RCC 7860 (cell line): ENCODE measurements at places on chromosomes 13 and 19.
A peak's percentile ranks its signal among the peaks of the same experiment; 100 is the strongest.

GRCh38 chr19:44142059-44142433 is 692 bp downstream of the ZNF234 start:
- no peak for DNase-seq

DNA sequence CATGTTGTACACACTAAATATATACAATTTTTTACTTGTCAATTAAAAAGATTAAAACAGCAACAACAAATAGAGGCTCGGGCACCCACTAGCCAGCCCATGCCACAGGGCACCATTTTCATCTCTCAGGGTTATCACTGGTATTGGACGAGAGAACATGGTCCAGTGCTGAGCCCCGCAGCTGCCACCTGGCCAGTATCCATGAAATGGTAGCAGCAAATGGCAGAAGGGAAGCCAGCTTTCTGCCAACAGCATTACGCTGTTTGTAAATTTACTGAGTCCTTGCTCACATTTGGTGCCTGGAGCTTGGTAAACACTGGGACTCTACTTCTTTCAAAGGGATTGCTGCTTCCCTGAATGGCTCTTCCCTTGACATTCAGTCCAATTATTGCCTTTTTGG is 87.9 kb upstream of the WASF3 start:
- no peak for DNase-seq

DNA sequence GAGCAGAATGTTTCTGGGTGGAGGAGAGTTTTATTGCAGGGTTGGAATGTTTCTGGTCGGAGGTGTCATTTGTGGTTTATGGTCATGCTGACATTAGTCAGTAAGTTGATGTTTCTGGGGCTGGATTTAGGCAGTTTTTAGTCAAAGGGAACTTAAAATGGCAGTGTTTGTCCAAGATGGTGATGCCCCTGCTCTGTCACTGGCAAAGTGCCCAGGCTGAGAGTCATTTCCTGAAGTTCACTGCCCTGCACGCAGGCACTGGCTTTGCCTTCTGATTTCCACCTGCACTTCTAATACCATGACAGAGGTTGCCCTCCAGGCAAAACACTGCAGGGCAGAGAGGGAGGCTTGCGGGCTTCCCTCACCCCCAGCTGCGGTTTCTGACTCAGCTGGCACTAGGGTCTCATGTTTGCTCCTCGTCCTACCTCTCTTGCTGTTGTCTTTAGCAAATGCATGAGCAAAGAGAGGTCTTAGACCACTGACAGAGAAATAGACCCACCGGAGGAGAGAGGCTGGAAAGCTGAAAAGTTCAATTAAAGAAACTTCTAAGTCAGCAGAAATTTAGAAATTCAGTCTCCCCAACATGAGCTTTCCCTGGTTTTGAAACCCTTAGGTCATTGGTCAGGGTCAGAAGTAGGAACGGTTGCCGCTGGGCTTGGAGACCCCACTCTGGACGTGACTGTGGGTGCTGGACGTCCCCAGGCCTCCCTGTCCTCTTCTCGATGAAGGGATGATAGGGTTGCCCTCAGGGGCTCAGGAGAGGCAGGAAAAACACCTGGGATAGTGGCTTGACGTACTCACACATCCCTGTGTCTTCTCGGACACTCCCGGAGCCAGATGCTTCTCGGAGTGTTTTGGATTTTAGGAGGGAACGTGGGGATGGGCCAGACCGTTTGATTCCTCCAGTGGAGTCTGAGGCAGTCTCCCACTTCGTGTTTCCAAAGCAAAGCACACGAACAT is 26.3 kb downstream of the TMEM255B start:
- DNase-seq: peak; percentile 89

DNA sequence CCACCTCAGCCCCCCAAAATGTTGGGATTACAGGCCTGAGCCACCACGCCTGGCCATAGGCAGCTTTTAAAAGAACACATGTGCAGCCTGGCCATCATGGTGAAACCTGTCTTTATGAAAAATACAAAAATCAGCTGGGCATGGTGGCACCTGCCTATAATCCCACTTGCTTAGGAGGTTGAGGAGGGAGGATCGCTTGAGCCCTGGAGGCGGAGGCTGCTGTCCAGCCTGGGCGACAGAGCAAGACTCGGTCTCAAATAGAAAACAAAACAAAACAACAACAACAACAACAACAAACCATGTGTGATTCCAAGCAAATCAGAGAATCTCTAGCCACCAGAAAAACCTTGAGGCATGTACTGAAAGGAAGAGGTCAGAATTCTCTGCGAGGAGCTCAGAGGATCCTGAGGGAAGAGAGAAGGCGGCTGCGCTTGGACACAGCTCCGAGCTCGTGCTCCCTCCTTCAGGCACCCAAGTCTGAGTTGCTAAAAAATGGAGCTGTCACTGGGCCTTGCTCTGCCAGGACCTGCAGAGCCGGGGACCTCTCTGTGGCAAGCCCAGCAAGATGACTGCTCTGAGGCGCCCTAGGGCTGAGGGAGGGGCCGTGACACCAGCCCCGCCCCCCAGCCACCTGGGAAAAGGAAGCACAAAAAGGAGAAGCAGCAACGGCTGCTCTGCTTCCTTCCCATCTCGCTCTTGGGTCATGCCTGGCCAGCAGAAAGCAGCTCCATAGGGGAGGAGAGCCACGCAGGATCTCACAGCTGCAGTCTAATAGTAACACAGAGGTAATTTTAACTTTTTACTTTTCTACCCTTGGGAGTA is at the start of gene ARL11:
ARL11 (plus strand) TSS at position 677 of the 822 bp plus-strand sequence. CDS start 1,941 bp downstream, outside the sequence.
- DNase-seq: no peak

DNA sequence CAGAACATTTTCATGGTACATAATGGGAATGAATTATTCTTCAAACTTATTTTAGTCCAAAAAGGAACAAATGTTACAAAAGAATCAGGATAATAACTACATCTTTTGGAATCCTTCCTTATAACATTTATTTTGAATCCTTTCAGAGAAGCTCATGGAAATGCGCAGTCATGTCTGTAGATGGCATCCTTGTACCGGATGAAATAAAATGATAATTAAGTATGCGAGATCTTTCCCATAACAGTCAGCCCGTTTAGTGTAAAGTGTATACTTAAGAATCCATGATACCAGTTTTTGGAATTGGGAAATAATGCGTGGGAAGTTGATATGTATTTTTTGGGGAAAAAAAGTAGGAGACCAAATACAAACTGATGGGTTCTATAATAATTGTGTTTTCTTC is 418.8 kb downstream of the GPC5 start:
- DNase-seq: no peak

GRCh38 chr19:5115771-5116202 is 146.9 kb downstream of the KDM4B start:
- DNase-seq: no peak

- DNase-seq: no peak
Observed at GRCh38 chr13:75704194-75704926, 68.2 kb downstream of the LMO7 start.

DNA sequence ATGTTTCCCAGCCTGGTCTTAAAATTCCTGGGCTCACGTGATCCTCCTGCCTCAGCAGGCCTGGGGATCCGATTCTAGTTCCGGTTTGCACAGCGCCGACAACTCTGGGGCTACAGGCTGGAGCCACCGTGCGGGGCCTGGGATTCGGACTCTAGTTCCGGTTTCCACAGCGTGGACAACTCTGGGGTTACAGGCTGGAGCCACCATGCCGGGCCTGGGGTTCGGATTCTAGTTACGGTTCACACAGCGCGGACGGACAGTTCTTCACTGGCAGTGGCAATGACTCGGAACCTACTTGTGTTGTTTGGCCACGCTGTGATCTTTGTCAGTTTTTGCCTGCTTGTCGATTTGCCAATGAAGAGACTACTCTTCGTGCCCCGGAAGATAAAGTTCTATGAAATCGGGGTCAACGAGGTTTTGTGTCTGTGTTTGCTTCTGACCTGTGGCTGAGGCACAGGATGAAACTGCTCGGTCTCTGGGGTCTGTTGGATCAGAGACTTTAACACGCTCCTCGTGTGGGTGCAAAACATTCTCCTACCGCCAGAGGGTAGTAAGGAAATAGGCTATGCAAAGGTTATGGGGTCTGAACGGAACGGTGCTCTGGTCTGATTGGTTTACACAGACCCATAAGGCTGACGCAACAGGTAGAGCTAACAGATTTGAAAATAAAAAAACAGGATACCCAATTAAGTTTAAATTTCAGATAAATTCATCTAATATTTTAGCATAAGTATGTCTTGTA is 12.1 kb upstream of the ZSCAN1 start:
- DNase-seq: peak; percentile 15

GRCh38 chr13:39737047-39737446 is 81.6 kb downstream of the COG6 start:
- DNase-seq: no peak

DNA sequence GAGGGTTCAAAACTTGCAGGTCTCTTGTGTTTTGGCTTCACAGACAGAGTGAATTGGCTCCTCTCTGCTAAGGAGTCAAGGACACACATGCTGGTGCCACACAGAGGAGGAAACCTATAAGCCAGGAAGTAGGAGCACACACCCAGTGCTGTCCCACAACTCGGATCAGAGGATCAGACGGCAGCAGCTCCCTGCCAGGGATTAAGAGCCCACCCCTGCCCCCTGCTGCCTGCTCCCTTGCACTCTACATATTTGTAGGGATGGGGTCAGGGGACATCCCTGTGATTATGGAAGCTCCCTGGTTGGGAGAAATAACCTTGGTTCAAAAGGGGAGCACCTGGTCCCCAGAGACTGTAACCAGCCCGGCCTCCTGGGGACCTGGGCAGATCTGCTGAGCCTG is 77.5 kb upstream of the CLDN10 start:
- DNase-seq: no peak

GRCh38 chr19:782185-782877 is 14.9 kb upstream of the PTBP1 start:
- DNase-seq: peak; percentile 38

- DNase-seq: no peak
Observed at GRCh38 chr19:1063030-1063908, 3.7 kb upstream of the ARHGAP45 start.

DNA sequence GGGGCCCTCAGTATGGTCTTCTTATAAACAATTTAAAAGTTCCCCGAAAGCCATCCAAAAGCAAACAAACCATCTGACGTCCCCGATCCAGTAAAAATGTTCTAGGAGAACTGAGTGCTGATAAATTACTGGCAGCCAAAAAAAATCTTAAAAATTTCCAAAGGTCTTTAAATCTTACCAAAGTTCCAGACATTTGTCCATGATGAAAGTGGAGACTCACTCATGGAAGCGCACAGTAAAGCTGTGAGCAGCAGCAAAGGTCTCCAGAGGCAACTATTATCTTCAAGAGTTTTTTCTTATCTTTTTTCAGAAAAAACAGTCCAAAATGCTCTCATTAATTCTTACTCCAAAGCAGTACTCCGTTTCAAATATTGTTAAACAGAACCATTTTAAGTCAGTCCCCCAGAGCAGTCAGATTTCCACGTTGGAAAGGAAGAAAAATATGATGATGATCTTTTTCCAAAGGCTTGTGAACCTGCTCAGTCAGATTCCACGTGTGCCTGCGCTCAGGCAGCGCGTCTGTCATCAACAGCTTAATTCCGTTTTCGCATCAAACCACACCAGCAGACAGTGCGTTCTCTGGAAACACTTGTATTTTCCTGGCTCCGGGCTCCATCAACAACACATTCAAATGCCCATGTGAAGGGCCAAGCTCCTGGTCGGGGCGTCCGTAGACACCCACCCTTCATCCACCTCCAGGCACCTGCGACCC is 85.4 kb downstream of the COL4A1 start:
- no peak for DNase-seq

GRCh38 chr13:99040536-99041131 is 62.8 kb upstream of the DOCK9 start:
- no peak for DNase-seq

DNA sequence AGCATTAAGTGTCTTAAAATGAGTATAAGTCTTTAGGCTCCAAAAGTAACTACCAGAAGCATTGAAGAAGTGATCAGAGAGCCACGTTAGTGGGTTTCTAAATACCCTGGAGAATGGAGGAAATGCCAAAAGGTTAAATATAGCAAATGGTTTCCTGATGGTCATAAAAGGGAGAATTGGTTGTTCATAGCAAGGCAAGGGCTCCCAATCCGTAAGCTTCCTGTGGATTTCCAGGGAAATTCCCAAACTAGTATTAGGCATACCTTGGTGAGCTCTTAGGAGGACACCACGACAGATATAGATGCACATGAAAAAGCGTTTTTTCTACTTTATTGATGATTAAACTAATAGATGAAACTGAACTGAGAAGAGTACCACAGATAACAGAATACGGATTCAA is 410.9 kb downstream of the FOXO1 start:
- DNase-seq: no peak

DNA sequence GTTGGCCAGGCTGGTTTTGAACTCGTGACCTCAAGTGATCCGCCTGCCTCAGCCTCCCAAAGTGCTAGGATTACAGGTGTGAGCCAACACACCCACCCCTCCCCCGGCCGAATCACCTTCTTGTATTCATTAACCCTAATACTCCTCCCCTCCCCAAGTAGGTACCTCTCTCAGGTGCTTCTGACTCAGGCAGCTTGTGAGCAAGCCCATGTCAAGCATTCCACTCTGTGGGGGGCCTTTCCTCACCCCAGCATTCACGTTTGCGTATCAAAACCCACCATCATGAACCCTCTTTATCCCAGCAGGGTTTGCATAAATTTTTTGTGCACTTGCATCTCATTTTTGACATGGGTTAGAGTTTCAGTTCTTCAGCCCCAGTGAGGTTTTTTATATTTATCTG is 23.6 kb upstream of the RFXAP start:
- no peak for DNase-seq

- no peak for DNase-seq
Observed at GRCh38 chr13:46571909-46572595, 19.1 kb downstream of the LRCH1 start.

DNA sequence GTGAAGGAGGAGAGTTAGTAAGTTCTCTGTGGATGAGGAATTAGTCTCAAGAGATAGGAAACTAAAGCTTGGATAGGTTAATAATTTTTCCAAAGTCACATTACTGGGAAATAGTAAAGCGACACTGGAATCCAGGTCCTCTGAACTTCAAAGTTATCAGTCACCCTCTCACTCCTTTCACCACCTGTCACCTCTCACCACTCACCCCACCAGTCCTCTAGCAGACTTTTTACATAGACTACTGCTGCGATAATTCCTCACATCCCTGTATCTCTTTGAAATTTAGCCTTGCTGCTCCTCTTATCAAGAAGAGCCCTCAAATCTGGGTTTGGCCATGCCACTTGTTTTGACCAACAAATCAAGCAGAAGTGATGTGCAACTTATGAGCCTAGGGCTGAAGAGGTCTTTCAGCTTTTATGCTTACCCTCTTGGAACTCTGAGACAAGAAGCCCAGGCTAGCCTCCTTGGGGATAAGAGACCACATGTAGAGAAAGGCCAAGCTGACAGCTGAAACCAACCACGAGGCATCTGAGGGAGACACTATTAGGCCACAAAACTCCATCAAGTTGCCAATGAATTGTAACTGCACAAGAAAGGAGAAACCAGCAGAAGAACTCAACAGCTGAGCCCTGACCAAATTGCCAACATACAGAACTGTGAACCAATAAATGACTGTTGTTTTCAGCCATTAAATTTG is 41.2 kb downstream of the STARD13 start:
- DNase-seq: no peak

- DNase-seq: no peak
Observed at GRCh38 chr19:39916851-39917396, 17.5 kb downstream of the FCGBP start.

GRCh38 chr13:26658448-26659385 is 101.2 kb downstream of the WASF3 start:
- DNase-seq: no peak

GRCh38 chr19:53880711-53881481 is 1.1 kb upstream of the PRKCG start:
- DNase-seq: no peak

GRCh38 chr19:12992729-12993128 is 2.5 kb upstream of the NFIX start:
- DNase-seq: no peak
